Umbilical cord (tissue), 2 donors: ENCODE measurements at places on chromosomes 6 and 20. TPM values are rescaled to one million over a fixed set of nuclear protein-coding genes. Genes with fewer than 3 reads are reported as not detected.

The RPL7L1 gene
- total RNA-seq: 77.3 TPM

The MAFB gene
- total RNA-seq: 14.2 TPM

The PCSK2 gene
- total RNA-seq: 1.2 TPM

The TFB1M gene
- total RNA-seq: 14.0 TPM

The PRR18 gene
- not detected for total RNA-seq

The CYP21A2 gene
- not detected for total RNA-seq

The MUC22 gene
- total RNA-seq: 6.5 TPM

The FARS2 gene
- 13.5 TPM for total RNA-seq

The ECT2L gene
- total RNA-seq: not detected

The IL17A gene
- 2.4 TPM for total RNA-seq

The SNAP25 gene
- total RNA-seq: 6.7 TPM
